Stimulated activated CD4-positive, alpha-beta T cell treated with anti-CD3 and anti-CD28 coated beads, Interleukin-15, amount 100 ng/mL, for 1 hour (primary cell): ENCODE measurements at places on chromosomes 1 and 21.

DNA sequence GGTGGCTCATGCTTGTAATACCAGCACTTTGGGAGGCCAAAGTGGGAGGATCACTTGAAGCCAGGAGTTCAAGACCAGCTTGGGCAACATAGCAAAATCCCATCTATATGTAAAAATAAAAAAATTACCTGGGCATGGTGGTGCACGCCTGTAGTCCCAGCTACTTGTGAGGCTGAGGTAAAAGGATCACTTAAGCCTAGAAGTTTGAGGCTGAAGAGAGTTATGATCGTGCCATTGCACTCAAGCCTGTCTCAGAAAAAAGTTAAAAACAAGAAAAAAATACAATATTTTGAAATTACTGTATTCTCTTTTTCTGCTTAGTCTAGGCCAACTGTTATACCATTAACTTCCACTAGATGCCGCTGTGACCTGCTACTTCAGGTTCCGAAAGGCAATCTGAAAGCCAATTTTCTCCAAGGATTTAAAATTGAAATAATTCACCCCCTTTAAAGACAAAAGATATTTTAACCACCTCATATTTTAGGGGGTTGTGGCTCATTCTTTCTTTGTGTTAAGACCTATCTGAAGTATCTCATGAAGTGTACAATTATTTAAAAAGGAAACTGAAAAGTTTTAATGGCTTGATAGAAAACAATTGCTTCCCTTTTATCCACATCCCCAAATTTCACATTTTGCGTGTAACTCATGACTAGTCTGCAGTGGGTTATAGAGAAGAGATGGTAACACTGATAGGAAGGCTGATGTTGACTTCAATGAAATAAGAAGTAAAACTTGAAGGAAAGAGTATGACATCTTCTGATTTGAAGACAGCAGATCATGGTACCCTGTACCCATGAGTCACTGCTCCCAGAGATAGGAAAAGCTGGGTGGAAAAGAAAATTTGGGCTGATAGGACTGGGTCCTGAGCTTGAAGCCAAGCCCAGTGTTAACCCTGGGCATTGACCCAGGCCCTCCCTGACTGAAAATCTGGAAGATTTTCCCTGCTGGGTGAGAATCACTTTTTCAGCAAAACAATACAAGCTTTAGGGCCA lies 24.4 kb upstream of the CLDN14 start:
- no peak for DNase-seq

DNA sequence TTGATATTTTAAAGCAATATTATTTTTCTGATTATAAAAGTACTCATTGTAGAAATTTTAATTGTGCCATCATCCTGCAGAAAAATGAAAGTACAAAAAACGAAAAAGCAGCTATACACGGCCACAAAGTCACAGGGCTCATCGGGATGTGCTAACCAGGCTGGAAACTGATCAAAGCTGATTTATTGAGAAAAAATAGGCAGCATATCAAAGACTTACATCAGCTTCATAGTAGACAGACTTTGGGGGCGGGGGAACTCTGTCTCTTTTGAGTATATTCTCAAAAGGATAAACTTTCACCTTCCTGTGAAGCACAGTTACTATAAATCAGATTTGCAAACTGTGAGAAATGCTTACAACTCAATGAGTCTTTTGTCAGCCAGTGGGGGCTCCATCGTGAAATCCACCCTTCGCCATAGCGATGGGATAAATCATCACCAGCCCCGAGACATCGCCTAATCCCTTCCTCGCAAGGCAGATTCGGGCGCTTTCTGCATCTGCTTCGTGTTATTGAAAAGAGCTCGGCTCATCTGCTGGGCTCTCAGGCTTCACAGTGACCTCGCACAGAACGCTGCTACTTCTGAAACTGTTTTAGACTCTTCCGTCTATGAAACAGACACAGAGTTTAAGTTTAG lies 69.2 kb upstream of the ERG start:
- DNase-seq: no peak

GRCh38 chr1:244394826-244395765 lies 56.6 kb downstream of the ADSS2 start:
- no peak for DNase-seq

DNA sequence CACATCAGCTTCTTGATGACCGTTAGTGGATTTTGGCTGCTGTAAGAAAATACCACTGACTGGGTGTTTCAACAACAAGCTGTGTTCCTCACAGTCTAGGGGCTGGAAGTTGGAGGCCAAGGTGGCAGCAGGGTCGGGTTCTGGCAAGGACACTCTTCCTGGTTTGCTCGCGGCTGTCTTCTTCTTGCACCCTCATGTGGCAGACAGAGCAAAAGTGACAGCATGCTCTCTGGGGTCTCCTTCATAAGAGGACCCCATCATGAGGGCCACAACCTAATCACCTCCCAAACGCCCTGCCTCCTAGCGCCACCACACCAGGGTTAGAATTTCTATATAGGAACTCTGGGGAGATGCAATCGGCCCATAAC lies 18.6 kb upstream of the TSPEAR start:
- DNase-seq: no peak

DNA sequence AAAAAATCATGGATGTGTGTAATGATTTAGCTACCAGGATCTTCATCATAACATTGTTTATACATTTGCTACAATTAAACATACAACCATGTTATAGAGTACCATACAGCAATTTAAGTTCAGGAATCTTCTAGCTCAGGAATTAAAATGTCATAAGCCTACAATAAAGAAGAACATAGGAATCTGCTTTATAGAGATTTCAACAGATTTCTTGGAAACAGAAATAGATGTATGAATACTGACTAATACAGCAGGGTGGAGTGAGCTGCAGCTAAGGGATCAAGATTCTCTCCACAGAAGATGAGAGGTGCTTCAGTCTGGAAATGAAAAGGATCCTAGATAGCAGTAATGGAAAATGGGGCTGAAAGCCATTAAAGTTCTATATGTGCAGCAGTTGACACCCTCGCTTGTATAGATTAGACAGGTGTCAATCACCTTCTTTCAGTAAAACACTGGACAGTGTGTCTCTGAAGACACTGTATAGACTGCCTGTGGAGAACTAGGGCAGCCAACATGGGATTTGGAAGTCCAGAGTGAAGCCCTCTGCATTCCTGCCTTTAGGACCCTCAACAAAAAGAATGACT lies 73.9 kb downstream of the DNTTIP2 start:
- DNase-seq: no peak

- no peak for DNase-seq
These were observed 47.4 kb downstream of the PLA2G4A start for GRCh38 chr1:186875896-186876835.

DNA sequence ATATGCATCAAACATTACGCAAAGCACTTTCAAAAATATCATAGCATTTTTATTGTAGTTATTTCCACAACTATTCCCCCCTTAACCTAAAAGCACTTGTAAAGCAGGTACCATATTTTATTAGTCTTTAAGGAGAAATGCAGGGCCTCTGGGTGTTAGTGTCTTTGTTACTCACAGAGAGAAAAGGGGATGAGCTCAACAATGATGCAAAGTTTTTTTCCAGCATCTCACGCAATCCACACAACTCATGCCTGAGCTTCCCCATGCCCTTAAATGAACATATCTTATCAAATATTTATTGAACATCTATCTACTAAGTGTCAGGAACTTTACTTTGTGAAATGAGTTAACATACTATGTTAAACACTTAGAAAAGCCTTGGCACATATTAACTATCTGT lies 50.6 kb downstream of the BEND5 start:
- no peak for DNase-seq

DNA sequence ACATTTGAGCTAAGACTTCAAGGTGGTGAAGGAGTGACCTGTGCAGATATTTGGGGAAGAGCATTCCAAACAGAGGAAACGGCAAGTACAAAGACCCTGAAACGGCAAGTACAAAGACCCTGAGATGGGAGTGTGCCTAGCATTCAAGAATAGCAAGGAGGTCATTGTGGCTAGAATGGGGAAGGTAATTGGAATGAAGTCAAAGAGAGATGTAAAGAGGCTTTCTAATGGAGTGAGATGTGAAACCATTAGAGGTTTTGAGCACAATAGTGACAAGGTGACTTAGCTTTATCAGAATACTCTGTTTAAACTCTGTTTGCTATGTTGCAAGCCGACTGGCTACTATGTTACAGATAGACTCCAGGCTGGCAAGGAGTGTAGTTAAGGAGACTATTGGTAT lies 4.4 kb downstream of the CDC7 start:
- no peak for DNase-seq

DNA sequence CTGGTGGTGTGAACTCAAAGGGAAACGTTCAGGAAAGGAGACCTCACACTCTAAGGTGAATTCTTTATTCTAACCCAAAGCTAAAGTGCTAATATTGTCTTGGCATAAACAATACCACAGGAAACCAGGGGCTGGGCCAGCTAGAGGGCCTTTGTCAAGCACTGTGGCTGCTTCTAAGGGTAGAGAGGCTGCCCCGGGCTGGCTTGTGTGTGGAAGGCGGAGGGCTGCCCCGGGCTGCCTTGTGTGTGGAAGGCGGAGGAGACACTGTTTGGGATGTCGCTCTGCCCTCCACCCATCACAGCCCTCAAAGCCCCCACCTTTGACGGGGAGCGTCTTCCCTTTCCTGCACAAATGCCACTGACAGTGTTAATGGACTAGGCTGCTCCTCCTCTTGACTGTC lies 216.8 kb downstream of the TOMM20 start:
- no peak for DNase-seq

DNA sequence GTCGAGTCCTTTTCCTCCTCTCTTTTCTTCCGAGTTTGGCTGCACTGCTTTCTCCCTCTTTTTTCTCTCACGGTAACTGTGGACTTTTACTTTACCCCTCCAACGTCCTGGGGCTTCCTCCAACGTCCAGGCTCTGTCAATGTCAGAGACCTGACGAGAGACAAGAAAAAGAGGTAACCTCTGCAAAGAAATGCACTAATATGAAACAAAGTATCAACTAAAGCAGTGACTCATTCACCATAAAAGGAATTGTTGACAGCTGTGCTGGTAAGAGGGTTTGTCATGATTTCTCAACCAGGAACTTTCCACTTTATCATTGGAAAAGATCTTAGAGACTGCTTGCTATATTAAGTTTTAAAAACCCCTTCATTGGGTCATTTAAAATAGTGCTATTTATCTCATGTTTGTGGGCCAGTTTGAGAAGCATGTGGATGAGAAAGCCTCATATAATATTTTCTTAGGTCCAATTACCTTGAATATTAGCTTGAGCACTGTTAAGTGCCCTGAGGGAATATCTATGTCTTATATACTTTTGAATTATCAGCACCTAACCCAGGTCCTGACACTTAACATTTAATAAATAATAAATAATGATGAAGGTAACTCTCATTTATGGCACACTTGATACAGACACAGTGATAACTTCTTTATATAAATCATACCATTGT lies at the start of gene GBP2:
Gene GBP2, minus strand, starts transcription at position 202 of the 668 bp plus-strand sequence. CDS start 4,148 bp downstream, outside the sequence.
- no peak for DNase-seq

- no peak for DNase-seq
These were observed 11.3 kb downstream of the MFAP2 start for GRCh38 chr1:16969057-16969611.

DNA sequence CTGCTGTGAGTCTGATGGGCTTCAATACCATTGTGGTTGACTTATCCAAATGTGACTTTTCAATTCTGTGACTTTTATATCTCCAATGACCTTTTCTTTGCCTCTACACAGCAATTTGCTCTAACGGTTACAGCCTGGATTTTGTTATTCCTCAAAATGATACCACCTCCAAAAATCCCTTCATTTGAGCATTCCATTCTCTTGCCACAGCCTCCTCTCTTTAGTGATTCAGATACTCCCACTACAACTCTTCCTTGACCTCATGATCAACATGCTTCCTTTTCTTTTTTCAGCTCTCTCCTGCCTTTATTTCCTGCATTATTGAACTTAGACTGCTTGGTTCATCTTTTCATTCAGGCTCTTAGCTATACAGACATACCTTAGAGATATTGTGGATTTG lies 16.6 kb upstream of the IL19 start:
- no peak for DNase-seq
